NK-92 treated with Interleukin-12 subunit alpha and Interleukin-12 subunit beta, amount 100 ng/mL, for 24 hours (cell line): ENCODE measurements at places on chromosomes 11 and 22.

- no peak for DNase-seq
Observed at GRCh38 chr11:35594680-35595079, 23.6 kb upstream of the FJX1 start.

- no peak for DNase-seq
Observed at GRCh38 chr11:61023966-61024295, 52.5 kb downstream of the CD6 start.

- DNase-seq: no peak
Observed at GRCh38 chr11:95505927-95506426, 275.0 kb upstream of the SESN3 start.

DNA sequence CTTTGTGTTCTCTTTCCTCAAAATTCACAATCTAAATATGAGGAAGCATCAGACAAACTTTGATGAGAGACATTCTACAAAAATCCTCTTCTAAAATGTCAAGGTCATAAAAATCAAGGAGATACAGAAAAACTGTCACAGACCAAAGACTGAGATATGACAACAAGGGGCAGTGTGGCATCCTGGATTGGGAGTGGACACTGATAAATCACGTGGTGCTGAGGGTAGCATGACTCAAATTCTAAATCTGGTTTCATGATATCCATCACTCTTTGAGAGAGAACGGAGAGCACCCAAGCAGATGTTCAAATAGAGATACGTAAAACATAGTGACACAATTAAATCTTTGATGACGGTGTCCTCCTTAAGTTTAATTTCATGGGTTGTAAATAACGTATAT lies 13.0 kb upstream of the CARD18 start:
- DNase-seq: no peak

DNA sequence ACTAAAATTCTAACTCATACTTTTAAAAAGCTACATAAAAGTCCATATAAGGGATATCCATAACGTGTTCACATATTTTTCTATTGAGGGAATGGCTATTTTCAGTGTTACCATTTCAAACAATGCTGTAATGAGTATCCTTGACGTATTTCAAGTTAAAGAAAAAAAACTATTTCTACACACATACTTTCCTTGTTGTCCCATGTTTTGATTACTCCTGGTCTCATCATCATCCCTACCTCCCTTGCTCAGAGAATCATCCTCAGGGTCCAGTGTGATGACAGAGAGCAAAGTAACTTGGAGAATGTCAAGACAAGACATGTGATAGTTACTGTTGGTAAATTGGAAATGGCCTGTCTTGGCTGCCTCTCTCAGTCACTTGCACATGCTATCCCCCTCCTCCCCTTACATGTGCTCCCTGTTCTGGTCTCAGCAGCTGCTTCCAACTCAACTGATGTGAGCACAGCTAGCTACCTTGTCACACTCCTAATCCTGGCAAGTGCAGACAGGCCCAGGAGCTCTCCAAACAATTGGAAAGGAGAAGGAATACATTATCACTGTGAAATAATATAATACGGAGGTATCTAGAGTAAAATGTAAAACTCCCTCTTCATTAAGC lies 21.8 kb downstream of the NUMA1 start:
- no peak for DNase-seq

GRCh38 chr11:1883346-1884302 lies 8.1 kb downstream of the PRR33 start:
- no peak for DNase-seq

- no peak for DNase-seq
Observed at GRCh38 chr22:44676441-44677352, 25.3 kb upstream of the PRR5 start.

GRCh38 chr22:45497351-45498145 lies 5.1 kb upstream of the FBLN1 start:
- no peak for DNase-seq

DNA sequence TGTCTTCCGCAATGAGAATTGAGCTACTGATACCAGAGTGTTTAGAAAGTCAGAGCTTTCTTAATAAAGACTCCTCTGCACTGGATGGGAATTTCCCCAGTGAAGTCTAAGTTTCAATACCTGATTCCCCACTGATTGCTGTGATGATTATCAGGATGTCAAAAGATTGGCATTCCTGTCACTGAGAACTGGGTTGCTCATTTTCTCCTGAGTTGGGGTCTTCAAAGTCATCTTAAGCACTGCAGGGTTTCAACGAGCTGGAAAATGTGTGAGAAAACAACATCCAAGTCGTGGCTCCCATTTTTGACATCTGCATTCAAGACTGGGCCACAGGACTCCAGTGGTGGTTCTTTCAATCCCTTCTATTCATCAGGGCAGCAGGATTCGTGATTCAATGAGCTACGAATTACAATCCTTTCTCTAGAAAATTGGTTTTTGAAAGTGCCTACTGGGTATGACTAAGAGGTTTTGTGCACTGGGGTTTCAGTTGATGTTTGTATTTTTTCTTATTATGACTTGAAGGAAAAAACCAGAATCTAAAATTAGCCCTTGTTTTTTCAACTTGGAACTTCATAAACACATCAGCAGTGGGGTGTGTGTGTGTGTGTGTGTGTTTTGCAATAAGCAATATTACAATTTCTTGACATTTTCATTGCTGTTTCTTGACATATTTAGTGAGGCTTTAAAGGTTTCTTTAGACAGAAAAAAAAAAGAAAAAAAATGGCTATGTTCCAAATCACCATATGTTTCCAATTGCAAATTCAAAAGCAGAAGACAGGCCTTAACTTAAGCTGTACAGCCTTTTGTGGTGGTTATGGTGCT lies 233.0 kb downstream of the FAM76B start:
- DNase-seq: no peak

DNA sequence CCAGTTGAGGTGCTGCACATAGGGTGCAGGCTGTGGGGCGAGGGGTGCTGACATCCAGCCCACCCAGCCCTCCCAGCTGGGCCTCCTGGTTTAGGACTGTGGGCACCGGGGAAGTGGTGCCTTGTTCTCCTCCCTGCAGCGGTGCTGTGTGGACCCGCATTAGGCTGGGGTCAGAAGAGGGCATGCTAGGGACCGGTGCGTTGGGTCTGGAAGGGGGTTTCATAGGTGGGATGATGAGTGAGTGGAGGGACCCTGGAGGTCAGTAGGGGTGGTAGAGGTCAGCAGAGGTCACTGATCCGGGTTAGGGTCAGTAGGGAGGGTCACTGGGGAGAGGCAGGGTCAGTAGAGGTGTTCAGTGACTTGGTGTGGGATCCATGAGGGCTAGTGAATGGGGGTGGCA lies 6.7 kb upstream of the MYBPC3 start:
- DNase-seq: no peak
